ENCODE measurements at places on chromosomes 1 and 21. TPM values are rescaled to one million over a fixed set of nuclear protein-coding genes. Genes with fewer than 3 reads are reported as not detected.

DNAJC28 gene
- 0.64 TPM for total RNA-seq

GPR37L1 gene
- not detected for total RNA-seq

ERG gene
- total RNA-seq: 0.32 TPM

FCRL6 gene
- not detected for total RNA-seq

S100A1 gene
- total RNA-seq: not detected

ERI3 gene
- total RNA-seq: 77.3 TPM

PLA2G4A gene
- total RNA-seq: 5.9 TPM
